Left kidney (tissue), 8 donors: ENCODE measurements at places on chromosomes 6 and 20.

DNA sequence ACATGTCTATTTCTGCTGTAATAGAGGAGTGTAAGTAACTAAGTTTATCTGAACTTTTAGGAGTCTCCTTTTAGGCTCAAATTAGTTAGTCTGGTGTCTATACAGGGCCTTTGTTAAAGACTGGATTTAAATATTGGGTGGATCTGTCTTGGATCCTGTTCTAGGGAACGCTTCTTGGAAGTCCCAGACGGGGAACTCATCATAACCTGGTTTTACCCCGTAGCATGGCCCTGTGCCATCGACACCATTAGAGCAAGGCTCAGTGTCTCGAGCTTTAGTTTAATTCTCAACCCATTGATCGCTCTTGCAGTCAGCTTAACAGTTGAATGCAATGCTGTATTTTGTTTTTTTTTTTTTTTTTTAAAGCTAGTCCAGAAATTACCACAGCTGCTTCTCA is 89.9 kb downstream of the CARMIL1 start:
- no peak for DNase-seq

- no peak for DNase-seq
Observed at GRCh38 chr20:5848711-5849505, 98.7 kb downstream of the SHLD1 start.

GRCh38 chr20:21500599-21500998 is 13.3 kb downstream of the NKX2-2 start:
- DNase-seq: no peak

DNA sequence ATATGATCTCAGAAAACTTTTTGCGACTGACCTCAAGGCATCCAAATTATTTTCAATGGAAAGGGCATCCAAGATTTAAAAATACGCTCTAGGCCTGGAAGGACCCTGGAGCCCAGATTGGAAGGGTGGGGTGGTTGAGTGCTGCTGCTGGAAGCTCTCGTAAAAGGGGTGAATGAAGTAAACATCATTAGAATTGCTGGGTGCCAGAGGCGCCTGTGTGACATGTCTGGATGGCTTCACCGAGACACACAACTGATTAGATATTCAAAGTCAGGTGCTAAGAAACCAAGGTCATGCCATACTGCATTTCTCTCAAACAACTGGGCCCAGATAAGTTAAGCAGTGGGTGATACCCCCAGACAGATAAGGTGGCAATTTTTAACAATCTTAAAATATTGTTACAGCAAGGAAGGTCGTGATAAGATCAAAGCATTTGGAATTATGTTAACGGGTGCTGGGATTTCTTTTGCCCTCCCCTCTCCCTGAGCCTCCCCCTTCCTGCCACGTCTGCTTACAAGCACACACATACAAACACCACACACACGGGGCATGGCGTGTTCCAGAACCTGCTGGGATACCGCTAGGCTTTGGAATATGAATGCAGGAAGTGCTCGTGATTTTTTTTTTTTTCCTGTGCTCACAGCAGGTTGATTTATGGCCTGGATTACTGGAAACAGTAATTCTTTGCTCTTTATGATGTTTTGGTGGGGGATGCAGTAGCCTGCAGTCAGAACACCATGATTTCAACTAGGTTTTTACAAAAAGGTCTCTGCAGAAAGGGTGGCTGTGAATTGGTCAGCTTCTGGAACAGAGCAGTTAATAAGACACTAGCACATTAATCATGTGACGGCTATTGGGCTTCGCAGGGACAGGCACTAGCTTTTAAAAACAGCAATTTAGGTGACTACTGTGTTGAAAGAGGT is 551.2 kb downstream of the QKI start:
- DNase-seq: peak; percentile 70

- no peak for DNase-seq
Observed at GRCh38 chr6:105220186-105220585, 40.4 kb upstream of the POPDC3 start.

DNA sequence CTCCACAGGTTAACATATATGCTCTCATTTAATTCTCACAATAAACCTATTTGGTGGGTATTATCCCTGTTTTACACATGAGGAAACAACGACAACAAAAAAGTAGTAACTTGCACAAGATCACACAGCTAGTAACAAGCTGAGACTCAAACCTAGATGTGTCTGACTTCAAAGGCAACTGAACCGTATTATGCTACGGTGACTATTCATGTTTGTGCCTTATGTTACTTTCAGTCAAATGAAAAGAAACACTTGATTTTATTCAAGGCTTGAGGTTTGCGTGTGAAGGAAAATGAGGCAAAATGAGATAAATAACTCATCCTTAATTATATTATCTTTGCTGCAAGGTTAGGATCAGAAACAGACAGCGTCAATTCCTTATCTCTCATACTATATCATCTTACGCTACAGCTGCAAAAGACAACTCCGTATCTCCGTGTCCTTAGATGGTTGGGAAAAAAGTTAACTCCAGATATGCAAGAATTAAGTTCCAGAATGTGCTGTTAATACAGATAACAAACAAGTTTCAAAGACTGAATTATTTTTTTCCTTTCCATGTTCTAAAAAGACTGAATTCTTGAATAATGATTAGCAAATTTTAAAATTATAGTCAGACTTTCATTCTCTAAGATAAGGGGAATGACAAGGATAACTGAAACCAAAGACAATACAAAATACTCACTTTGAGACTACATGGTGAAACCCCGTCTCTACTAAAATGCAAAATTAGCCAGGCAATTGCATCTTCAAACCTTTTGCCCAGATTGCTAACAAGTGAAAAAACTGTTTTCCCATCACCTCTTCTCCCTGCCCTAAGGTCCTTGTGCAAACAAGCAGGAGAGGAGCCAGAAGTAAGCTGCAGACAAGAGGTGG is 27.8 kb downstream of the STAU1 start:
- no peak for DNase-seq

GRCh38 chr6:105740946-105741645 is 338.2 kb upstream of the PREP start:
- no peak for DNase-seq

GRCh38 chr6:98514073-98514720 is 320.2 kb upstream of the POU3F2 start:
- DNase-seq: no peak

DNA sequence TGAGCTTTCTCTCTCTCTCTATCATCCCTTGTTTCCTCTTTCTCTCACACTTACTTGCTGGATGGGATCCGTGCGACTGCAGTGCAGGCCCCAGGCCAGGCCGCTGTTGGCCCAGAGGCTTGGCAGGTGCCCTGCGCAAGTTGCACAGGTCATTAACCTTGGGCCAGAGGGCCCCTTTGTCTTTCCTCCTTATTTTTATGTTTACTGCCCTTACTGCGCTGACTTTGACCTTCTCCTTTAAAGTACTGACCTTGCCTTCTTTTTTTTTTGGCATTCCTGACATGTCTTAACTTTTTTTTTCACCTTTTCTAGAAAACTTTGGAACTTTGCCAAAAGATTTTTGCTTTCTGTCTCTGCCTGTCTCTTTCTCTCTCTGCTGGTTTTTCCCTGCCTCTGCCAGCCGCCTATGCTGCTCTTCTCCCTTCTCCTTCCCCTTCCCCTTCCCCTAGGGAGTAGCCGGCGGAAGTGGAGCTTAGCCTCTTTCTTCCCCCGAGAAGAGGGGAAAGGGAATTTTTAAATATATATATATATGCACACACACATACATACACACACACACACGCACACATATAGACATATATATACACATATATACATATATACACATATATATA is 59.6 kb upstream of the CDH4 start:
- no peak for DNase-seq

GRCh38 chr6:52910091-52910490 is 593 bp upstream of the GSTA3 start:
- no peak for DNase-seq

DNA sequence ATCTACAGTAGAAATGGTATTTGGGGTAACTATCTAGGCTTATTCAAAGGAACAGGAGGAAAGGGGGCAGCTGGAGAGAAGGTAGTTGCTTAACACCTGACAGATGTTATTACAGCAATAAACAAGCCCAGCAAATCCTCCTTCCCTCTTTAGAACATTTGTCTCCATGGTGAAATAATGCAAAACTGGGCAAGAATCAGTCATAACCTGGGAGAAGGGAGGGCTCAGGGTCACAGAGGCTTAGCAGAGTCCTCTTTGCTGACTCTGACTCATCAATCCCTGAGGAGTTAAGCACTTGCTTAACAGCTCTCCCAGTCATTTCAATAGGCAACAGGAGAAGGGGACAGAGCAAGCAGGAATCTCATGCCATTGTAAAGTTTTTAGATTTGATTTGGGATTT is 230.3 kb downstream of the IBTK start:
- no peak for DNase-seq

DNA sequence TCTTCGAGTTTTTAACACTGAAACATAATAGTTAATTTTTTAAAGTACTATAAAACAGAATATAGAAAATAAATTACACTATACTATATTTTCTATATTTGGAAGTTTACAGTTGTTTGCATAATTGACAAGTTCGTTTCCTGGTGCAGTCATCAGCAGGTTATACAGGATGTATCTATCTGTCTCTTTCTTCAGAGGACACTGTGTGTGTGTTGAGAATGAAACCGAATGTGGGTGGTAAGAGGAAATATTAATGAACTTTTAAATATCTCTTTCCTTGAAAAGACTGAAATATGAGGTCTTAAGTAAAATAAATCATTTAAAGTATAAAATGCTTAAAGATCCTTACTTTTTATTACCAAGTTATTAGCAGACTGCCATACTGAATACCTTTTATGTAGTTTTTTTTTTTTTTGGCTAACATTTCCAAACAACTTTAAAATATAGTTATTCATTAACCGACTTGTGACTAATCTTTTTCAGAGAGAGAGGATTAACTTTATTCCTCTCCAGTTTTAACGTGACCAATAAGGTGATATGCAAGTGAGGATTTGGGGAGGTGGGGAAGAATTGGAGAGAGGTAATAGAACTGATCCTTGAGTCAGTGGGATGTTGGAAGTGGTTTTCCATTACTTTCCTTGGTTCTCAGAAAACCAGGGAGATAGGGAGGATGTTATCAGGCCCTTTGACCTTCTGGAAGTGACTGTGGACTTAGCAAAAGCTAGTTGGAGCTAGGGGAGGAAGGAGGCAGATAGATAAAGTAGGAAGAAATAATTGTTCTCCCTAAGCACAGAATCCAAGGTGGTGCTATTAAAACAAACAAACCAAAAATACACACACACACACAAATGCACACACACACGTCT is 380.0 kb upstream of the FLRT3 start:
- no peak for DNase-seq

- DNase-seq: no peak
Observed at GRCh38 chr6:27267857-27268434, 20.4 kb downstream of the PRSS16 start.

DNA sequence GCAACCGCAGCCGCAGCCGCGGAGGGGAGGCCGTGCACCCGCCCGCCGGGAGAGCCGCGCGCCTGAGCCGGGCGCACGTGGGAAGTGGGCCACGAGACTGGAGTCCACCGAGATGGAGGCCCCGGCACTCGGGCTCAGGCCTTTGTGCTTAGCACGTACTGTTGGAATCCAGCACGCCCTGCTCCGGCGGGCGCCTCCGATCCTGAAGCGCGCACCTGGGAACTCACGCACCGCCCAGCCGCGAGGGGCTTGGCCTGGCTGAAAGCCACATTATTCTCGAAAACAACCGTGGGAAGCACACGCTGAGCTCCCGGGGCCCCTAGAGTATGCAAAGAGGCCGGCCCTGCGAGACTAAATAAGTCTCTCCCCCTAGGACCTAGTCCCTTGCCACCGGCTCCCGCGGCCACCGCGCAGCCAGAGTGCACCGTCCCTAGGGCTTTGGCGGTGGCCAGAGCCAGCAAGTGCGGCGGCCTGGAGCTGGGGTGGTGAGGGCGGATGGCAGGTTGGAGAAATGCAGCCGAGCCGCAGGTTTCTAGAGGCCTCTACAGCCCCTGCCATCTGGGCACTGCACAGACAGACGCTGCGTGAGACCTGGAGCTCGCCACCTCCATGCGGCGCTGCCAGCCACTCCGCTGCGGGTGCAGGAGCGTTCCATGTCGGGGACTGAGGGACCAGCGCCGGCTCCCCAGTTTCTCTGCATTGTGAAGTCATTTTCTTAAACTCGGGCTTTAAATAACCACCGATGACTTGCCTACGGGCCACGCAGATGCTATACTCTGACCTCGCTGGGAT is 42.0 kb upstream of the LY86 start:
- DNase-seq: no peak

DNA sequence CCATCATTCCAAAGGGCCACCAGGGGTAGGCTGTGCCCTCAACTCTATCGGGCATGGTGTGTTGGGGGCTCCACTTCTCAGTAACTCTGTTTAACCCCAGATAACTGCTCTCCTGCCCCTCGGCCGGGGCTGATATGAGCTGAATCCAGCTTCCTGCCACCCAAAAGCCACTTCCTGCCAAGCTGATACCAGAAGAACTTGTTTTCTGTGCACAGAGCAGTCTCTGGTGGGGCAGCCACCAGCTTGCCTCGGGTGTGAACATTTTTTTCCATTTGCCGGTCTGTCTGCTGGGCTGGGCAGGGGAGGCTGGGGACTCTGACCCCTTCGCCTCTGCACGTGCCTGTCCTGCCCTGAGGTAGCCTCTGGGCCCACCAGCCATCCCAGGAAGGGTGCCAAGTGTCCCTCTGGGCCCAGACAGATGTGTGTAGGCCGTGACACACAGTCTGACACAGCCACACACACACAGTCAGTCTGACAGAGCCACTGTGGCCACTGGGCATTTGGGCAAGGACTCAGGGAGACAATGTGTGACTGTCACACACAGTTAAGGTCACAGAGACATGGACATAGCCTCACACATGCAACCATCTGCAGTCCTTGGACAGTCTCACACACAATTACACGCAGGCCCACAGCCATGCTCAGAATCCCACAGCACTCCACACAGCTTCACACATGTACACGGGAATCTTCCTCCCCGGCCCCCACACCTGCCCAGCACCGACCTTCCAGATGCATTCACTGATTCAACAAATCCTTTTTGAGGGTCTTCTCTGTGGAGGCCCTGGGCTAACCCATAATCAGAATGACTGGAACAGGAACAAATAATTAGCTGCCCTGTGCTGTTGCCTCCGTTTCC is 45.1 kb downstream of the NOL4L start:
- no peak for DNase-seq

GRCh38 chr6:51495096-51495495 is 592.3 kb downstream of the PKHD1 start:
- DNase-seq: no peak

GRCh38 chr6:100229512-100229911 is 235.2 kb downstream of the SIM1 start:
- DNase-seq: no peak

- peak; percentile 46 for DNase-seq
Observed at GRCh38 chr6:42010185-42010891, 40.0 kb upstream of the TAF8 start.

DNA sequence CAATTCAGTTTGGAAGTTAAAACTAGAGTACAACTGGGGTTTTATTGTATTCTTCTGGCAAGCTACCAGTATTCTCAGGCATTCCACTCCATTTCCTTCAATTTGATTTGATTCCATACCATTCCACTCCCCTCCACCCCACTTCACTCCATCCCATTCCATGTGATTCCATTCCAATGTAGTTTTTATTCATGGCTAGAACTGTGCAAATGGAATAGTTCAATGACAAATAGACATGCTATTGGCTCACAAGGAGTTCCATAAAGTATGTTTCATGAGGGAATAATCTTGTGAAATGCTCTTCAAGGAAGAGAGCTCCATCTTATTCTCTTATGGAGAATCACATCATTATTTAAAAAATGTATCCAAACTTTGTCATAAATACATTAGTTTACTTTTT is 285.0 kb upstream of the BMP2 start:
- no peak for DNase-seq
